ENCODE measurements at places on chromosomes 3 and 15. TPM values are rescaled to one million over a fixed set of nuclear protein-coding genes. Genes with fewer than 3 reads are reported as not detected.

The TFDP2 gene
- total RNA-seq: 21.9 TPM

The TGM4 gene
- total RNA-seq: not detected

The PLCB2 gene
- total RNA-seq: 0.43 TPM

The DNAJA4 gene
- total RNA-seq: 3.4 TPM

The PLA2G4D gene
- total RNA-seq: not detected

The SCAANT1 gene
- not detected for total RNA-seq

The TOPAZ1 gene
- not detected for total RNA-seq

The LSG1 gene
- 25.9 TPM for total RNA-seq

The RTP3 gene
- not detected for total RNA-seq

The SOX14 gene
- not detected for total RNA-seq

The RASGRP1 gene
- total RNA-seq: 5.1 TPM

The NT5DC2 gene
- 117 TPM for total RNA-seq

The GATA2 gene
- total RNA-seq: 2.3 TPM

The KCNMB3 gene
- 0.76 TPM for total RNA-seq

The MOBP gene
- not detected for total RNA-seq

The KLF15 gene
- 1.1 TPM for total RNA-seq

The STRA6 gene
- 0.59 TPM for total RNA-seq

The ADGRG7 gene
- not detected for total RNA-seq

The CCR4 gene
- total RNA-seq: under 0.01 TPM

The TRH gene
- 0.20 TPM for total RNA-seq

The QARS1 gene
- total RNA-seq: 224 TPM

The NISCH gene
- total RNA-seq: 87.9 TPM

All from smooth muscle cell of the pulmonary artery (primary cell).